Hematopoietic multipotent progenitor cell treated with erythropoietin and hydrocortisone succinate and interleukin-3 and kit ligand, for 6 days (in vitro differentiated cells): ENCODE measurements at places on chromosomes 7 and 10.

- DNase-seq: no peak
These were observed 52.0 kb upstream of the STEAP1B start for GRCh38 chr7:22551768-22552513.

GRCh38 chr10:49272251-49273081 lies 26.5 kb upstream of the C10orf71 start:
- DNase-seq: peak; percentile 60

DNA sequence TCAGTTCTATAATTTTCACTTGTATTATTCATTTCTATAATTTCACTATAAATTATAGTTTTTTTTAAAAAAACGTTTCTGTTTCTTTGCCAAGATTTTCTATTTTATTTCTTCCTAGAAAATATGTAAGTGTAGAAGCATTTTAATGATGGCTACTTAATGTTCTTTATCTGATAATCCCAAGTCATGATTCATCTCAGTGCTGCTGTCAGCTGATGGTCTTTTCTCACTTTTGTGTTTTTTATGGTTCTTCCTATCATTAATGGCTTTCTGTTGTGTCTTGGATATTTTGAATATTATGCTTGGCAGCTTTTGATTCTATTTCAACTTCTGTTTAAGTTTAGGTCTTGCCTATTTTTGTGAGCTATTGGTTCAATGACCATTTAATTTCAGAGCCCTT lies 268.6 kb downstream of the BAMBI start:
- DNase-seq: no peak

DNA sequence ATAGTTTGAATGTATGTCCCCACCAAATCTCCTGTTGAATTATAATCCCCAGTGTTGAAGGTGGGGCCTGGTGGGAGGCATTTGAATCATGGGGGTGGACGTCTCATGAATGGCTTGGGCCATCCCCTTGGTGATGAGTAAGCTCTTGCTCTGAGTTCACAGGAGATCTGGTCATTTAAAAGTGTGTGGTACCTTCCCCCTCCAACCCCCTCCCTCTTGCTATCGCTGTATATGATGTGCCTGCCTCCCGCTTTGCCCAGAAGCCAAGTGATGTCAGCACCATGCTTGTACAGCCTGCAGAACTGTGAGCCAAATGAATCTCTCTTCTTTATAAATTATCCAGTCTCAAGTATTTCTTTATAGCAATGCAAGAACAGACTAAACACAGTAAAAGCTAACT lies 103.0 kb downstream of the CNOT4 start:
- no peak for DNase-seq

- DNase-seq: no peak
These were observed 37.5 kb downstream of the LRRC18 start for GRCh38 chr10:48902096-48902495.

GRCh38 chr10:34262985-34263384 lies 552.1 kb downstream of the PARD3 start:
- DNase-seq: no peak

DNA sequence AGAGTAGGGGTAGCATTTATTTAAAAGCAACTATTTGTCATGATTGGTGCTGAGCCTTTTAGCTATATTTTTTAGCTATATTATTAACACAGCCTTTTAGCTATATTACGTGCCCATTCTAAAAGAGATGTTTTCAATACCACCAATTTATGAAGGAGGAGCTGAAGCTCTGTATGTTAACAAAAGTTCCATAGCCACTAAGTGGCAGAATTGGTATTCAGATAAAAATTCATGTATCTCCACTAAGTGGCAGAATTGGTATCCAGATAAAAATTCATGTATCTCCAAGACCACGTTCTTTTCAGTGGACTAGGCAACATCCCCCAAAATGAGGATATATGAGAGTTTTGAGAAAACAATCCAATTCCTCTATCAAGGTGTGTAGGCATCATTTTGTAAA lies 268.6 kb downstream of the HGF start:
- peak; percentile 16 for DNase-seq

DNA sequence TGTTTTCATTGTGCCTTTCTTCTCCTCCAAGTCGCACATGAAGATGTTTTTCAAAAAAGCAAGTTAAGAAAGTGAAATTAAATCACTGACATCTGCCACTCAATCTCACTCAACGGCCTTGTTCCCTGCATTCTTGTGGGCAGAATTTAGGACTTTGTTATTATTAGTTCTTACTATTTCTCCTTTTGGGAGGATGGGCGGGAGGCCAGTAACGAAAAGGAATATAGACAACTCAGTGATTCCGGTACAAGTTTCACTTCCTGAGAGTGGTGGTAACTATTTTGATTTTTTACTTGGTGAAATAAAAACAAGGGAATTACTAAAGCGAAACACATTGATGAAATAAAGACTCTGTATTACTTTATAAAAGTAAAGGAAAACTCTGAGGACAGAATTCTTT lies 231.9 kb upstream of the HABP2 start:
- DNase-seq: no peak

DNA sequence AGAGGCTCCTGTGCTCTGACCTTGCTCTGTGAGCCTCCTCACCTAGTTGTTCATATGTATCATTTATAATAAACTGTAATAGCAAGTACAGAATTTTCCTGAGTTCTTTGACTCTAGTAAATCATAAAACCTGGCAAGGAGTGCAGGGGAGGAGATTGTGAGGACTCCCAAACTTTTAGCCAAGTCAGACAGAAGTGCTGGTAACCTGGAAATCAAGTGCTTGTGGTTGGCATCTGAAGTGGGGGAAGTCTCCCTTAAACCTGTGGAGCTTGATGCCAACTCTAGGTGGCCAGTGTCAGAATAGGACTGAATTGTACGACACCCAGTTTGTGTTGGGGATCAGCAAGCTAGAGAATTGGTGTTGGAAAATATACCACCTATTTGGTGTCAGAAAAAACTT lies 206.3 kb upstream of the GRB10 start:
- DNase-seq: no peak

DNA sequence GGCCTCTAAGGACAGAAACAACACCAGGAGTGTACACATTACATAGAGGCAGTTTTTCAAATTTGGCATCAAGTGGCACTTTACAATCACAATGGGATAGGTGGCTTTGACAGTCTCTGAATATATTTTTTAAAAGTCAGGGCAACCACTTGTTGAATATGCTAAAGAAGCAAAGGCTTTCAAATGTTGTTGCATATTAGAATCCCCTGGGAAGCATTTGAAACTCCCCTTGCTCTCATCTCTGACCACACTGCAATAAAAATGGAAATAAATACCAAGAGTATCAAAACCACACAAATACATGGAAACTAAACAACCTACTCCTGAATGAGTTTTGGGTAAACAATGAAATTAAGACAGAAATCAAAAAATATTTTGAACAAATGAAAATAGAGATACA lies 106.5 kb upstream of the RAB11FIP2 start:
- DNase-seq: no peak

DNA sequence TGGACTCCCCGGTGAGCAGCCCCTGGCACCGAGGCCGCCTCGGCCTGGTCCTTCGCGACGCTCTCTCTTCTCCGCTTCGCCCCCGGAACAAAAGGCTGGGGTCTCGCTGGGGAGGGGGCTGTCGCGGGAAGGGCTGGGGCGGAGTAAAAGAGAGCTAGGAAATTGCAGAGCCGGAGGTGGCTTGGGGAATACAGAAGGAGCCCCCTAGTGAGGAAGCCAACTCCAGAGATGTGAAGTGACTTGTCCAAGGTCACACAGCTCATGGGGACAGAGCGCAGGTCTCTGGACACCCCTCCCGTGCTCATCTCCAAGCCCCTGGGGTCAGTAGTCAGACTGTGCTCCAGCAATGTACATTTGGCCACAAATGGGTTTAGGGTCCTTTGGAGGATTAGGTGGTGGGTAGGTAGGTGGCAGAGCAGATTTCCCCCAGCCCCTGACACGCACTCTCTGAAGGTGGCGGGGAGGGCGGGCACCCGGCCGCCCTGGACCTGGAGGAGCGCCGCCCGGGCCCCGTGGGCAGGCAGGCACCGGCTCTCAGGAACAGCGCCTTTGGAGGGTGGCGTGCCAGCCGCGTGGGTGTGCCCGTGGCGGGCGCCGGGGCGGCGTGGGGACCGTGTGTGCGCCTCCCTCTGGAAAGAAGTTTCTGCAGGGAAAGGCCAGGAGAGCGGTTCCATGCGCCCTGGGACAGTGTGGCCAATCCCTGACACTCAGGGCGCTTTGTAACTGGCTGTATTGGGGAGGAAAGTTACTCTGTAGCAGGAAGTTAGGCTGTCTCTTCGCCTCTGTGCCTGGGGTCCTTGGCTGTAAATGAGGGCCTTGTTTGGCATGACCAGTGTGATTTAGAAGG lies 910 bp downstream of the WIPF3 start:
- peak; percentile 36 for DNase-seq

GRCh38 chr7:66281678-66282590 lies 76.8 kb downstream of the TPST1 start:
- peak; percentile 85 for DNase-seq

GRCh38 chr10:95289003-95289920 lies 1.5 kb downstream of the PDLIM1 start:
- DNase-seq: peak; percentile 61

DNA sequence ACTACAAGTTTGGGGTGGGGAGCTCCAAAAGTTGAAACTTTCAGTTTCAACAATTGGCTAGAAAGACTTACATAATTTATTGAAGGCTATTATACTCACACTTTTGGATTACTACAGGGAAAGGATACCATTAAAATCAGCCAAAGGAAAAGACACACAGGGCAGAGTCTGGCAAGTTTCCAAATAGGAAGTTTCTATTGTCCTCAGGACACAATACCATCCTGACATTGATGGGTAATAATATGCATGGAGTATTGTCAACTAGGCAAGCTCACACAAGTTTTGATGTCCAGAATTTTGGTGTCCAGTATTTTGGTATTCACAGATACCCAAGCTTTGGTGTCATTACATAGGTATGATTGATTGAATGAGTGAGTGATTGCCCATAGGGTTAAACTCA lies 872.6 kb upstream of the SORCS1 start:
- no peak for DNase-seq

DNA sequence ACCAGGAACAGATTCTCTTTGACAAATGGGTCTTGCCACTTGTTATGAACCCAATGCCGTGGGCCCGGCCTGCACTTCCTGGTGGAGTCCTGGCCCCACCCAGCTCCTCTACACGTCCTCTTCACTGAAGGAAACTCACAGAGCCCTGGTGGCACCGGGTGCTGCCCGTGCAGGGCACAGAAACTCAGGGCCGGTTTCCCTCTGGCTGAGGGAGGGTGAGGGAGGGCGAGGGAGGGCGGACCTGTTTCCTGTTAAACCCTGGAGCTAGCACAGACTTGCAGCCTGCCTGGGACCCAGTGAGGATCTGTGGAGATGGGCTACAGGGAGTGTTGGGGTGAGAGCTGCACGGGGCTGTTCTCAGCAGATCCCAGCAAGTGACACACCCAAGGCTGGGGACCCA lies 596.3 kb downstream of the PTPRN2 start:
- no peak for DNase-seq

DNA sequence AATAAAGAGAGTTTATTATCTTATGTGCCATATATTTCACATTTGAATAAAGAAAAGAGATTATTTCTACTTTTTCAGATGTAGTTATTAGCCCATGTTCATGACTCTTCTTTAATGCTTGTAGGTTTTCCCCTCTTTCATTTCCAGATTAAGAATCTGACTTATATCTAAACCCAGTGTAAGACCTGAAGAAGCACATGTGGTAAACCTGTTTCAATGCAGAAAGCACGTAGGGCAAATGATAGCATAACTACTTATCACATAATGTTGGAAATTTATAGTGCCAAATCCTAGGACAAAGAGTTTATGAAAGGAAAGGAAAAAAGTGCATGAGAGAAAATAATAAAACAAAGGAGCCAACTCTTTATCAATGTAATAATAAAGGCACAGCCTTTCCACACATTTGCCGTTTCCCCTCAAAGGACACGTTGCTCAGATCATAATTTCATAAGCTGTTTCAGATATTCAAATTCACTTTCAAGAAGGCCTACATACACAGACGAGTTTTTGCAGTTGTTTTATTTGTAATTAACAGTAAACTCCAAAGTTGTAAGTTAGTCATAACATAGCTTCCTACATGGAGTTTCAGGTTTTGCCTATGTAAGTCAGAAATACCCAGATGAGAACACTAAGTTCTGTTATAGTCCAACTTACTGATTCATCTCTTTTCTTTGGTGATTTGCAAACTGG lies 88.8 kb upstream of the MDFIC start:
- no peak for DNase-seq

GRCh38 chr7:422191-422885 lies 97.3 kb downstream of the PDGFA start:
- DNase-seq: no peak

GRCh38 chr7:130622866-130623265 lies 45.7 kb downstream of the COPG2 start:
- DNase-seq: no peak

DNA sequence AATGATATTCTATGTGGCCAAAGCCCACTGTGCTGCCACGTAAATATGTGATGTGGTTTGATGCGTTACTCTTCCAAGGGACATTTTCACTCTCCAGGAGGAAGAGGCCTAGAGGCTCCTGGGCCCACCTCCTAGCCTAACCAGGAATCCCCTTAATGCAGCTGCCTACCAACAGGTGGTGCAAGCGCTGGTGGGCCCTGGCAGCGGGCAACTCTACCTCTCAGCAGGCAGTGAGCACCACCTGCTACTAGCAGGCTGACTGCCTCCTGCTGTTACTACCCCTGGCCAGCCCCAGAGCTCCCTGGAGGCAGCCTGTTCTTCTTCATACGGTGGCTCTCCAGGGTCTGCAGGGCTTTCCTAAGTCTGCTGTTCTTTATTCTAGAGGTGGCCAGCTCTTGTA lies 62.8 kb downstream of the CDH23 start:
- DNase-seq: no peak

DNA sequence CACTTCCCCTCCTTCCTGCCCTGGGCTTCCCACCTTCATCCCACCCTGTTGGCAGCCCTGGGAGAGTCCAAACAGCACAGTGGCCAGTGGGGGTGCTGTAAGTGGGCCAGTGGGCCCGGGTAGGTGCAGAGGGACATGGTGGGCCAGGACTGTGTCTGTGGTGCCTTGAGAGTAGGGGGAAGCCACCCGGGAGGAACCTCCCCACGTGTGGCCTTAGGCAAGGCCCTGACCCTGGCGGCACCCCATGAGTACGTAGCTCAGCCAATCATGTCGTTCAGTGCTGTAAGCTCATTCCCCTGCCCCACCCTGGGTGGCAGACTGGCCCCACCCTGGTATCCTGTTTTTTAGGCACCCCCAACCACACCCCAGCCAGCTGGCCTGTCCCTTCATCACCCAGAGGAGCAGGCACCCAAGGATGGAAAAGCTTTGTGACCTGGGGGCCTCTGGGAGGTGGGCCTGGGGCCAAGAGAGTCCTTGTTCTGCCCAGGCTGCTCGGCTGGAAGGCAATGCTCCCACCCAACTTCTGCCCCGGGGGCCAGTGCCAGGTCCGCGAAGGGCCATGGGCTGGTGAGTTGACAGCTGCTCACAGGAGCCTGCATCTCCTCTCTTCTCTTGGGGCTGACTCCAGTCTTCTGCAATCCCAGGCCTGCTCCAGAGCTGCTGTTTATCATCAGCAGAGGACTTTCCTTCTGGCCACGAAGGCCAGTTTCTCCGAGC lies 41.6 kb downstream of the TSPAN15 start:
- DNase-seq: no peak

- no peak for DNase-seq
These were observed 4.2 kb downstream of the FGFR2 start for GRCh38 chr10:121594076-121594475.
